ENCODE measurements at places on chromosomes 6 and 20.

DNA sequence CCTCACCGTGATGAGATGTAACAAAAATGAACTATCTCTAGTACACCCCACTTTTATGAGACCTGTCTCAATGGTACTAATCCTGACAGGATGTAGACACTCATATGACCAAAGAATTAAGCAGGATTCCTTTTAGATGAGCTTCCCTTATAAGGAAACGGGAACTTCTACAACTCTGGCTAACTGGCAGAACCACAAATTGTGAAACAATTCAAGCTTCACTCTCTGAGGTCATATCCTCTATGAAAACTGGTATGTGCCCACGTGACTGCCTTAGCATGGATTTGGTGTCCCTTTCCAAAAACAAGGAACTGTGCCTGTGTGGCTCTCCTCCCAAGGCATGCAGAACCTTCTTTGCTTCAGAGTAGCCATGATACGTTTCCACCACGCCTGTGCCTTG is 14.1 kb upstream of the CPNE5 start:
- ATAC-seq = no peak

DNA sequence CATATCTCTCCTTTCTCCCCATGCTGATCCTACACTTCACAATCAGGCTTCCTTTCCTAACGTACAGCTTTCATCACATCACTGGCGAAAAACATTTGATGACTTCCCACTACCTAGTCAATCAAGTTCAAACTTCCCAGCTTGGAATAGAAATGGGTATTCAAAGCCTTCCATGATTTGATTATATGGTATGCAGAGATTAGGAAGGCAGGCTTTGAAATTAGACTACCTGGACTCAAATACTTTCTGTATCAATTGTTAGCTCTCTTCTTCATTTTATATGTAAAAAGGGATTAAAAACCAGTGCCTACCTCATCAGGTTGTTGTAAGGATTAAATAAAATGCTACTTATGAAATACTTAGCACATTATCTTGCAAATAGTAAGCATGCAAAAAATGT is 7.7 kb downstream of the NCOA6 start:
- no peak for ATAC-seq

DNA sequence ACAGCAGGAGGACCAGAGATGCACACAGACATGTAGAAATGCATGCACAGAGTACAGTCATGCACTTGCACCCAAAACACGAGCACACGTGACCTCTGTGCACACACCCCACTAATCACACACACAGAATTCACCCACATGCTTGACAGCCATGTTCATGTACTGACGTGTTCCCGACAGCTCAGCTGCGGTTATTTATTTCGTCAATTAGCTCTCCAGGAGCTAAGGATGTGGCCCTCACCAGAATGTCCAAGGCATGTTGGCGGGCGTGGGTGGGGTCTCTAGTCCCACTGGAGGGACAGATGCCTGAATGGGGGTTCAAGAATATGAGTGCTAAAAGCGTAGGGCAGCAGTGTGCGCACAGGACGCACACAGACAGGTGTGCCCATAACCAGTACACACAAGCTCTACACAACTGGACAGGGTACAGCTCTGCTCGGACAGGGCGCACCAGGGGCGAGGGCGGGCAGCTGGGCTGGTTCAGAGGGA is 571 bp upstream of the PRPF6 start:
- ATAC-seq = peak; percentile 27

- no peak for ATAC-seq
Observed at GRCh38 chr6:736657-737446, 43.9 kb upstream of the EXOC2 start.

- ATAC-seq = no peak
Observed at GRCh38 chr20:20353576-20353975, 14.3 kb upstream of the INSM1 start.

DNA sequence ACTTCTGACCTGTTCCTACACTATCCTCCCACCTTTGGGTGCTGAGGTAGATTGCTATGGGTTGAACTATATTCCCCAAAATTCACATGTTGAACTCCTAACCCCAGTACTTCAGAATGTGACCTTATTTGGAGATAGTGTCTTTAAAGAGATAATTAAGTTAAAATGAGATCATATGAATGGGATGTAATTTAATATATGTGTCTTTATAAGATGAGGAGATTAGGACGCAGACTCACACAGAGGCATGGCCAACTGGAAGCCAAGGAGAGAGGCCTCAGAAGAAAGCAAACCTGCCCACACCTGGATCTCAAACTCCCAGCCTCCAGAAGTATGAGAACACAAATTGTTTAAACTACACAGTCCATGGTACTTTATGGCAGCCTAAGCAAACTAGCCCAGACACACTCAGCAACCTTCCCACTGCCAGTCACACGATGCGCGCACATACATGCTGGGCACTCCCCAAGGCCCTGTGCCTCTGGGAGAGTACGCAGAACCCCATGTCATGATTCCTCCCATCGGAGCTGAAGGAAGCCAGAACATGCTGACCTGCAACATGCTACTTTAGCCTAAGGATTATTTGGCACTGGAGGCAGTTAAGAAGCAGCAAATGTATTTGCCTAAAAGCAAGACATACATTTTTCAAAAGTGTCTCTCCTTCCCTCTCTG is 8.9 kb upstream of the SLC22A1 start:
- peak; percentile 62 for ATAC-seq

DNA sequence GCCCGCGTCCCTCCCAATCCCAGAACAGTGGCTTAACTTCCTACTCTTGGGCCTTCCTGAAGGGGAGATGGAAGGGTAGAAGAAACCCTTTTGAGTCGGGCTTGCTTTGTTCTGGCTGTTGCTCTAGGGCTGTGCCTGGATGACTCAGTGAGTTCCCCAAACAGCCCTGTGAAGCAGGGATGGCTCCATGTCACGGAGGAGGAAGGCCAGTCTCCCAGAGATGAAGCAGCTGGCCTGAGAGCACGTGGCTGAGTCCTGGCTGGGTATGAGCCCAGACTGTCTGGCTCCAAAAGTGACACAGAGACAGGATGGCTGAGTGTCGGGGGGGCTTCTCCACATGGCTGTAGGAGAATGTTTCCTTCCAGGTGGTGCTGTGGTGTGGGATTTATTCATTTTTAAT is 4.6 kb downstream of the SYTL3 start:
- peak; percentile 91 for ATAC-seq

DNA sequence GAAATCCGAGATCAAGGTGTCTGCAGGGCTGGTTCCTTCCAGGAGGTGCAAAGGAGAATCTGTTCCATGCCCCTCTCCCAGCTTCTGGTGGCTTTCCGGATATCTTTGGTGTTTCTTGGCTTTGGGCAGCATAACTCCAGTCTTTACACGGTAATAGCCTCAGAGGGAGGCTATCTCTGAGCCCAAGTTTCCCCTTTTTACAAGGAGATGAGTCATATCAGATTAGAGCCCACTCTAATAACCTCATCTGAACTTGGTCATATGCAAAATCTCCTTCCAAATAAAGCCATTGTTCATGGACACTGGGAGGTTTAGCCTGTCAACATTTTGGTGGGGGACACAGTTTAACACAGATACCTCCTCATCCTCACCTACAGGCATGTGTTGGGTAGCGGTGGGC is 213.7 kb downstream of the ATXN1 start:
- ATAC-seq = no peak

DNA sequence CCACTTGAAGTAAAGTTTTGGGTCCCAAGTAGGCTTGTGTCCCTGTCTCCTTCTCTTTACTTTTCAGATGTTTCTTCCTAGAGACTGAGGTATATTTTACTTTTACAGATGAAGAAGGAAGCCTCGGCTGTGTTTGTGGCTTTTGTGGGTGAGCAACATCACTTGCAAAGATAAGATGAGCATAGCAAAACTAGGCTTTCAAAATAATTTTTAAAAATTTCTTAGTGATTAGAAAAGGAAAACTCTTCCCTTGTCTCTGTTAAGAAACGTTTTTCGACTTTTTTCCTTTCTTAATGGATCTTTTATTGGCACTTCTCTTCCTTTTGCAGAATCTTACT is 7.6 kb downstream of the PTPN1 start:
- ATAC-seq = no peak

- ATAC-seq = no peak
Observed at GRCh38 chr6:166580076-166581050, 6.1 kb downstream of the RAMACL start.

DNA sequence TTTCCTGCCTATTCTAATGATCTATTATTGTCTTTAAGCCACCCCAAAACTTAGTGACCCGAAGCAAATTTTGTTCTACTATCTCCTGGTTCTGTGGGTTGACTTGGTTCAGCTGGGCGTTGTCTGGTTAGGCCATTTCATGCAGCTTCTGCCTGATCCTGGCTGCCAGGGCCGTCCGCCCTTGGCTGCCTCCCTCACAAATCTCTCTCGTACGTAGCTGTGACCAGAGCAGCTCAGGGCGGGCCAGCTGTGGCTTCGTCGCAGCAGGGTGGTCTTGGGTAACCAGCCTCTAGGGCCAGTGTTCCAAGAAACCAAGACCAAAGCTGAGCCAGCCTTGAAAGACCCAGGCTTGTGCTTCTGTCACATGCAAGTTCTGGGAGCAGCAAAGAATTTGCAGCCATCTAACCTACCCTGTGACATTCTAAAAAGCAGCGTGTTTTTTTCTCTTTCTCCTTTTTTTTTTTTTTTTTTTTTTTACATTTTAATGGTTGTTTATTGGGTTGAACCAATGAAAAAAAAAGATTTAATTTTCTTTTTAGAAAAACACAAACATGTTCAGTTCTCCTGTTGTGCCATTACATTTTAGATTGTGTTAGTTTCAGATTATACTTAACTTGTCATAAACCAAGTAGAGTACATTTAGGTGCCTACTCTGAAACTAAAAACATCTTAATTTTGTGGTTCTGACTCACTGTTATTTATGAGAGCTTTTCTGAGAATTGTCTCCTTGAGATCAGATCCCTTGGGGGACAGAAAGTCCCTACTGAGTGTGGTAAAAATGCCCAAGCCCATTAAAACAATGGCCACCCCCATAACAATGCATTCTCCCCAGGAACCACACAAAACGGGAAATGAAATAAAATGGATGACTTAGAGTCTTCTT is 83.9 kb downstream of the ZDHHC14 start:
- no peak for ATAC-seq

DNA sequence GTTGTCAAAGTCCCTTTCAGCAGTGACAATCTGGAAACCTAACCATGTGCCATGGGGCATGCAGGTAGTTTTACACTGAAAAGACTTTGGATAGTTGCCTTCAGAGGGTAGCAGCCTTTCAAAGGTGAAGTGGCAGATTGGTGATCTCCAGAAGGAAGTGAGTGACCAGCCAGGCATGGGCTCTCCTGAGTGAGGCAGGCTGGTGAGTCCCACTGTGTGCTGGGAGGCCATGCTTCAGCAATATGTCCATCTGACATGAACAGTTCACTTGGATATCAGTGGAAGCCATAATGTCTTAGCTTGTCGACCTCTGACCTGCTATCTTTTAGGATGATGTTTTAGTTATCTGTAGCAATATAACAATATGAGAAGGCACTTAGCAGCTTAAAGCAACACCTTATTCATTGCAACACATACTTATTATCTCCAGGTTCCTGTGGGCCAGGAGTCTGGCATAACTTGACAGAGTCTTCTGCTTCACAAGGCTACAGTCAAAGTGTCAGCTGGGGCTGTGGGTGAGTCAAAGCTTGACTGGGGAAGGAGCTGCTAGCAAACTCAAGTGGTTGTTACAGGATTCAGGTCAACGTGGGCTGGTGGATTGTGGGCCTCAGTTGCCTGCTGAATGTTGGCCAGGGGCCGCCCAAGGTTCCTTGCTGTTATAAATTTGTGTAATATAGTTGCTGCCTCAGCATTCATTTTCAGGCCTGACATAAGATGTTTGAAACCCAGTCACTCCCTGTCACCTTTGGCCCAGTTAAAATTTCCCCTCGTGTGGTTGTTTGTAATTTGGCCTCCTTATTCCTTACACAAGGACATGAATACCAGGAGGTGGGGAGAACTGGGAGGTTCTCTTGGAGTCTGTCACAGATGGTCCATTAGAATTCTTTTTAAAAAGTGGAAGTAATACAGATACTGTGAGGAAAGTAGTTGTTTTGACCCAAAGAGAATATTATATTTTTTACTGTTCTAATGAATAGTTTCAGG is 100.2 kb downstream of the UST start:
- no peak for ATAC-seq

DNA sequence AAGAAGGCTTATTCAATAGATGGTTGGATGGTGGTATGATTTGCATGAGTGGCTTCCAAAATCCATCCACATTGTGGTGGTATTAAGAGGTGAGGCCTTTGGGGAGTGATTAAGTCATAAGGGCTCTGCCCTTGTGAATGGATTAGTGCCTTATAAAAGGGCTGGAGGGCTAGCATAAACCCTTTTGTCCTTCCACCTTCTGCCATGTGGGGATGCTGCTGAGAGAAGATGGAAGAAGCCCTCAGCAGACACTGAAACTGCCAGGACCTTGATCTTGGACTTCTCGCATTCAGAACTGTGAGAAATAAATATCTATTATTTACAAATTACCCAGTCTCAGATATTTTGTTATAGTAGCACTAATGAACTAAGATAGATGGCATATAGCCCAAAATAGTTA is 27.8 kb upstream of the SRPK1 start:
- peak; percentile 62 for ATAC-seq

DNA sequence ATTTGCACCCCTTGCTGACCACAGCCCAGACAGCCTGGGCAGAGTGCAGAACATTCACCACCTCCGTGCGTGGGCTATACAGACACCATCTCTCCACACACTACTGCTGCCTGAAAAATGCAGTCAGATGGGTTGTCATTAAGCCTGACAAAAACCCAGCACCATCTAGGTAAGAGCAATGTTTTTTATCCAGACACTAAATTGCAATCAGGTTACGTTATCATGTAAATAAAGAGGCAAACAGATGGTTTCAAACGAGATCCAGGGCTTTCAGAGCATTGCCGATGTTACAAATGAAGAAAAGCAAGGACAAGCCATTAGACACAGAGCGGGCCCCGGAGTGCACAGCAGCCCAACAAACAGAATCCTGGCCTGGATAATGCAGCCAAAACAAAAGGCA is 269.6 kb downstream of the PKHD1 start:
- no peak for ATAC-seq

Measured in SK-N-SH treated with all-trans-retinoic acid at 6 μM for 48 hours (cell line).